ENCODE measurements at places on chromosomes 1 and 21.

DNA sequence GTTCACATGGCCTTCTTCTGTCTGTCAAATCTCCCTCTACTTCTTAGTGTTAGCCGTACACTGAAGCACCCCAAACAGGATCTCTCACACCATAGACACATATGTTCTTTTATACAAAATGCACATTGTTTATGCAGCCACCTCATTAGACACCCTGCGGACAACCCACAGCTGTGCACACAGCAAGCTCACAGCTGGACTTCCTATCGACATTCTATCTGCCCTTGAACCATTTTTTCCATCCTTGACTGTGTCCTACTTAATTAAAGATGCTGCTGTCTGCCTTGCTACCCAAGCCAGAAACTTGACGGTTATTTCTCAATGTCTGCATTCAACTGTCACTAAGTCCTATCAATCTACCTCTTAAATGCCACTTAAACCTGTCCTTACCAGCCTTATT, 3.2 kb upstream of the ZBTB21 start:
- no peak for DNase-seq

DNA sequence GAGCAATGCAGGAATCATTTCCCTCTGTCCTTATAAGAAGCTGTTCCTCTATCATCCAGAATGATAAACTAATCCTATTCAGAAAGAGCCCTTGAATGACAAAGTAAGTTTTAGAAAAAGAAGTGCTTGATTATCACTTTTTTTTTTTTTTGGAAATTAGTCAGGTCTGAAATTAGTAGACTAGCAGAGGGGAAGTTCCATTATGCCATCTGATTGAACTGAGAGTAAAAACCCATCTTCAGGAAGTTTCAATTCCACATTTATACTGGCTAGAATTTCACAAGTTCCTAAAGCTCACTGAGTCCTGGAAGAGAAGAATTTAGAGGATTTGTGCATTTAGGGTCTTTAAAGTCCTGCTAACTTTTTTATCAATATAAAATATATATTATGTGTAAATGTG, 128.8 kb upstream of the COA6 start:
- DNase-seq = no peak

GRCh38 chr21:35086357-35086756, 37.3 kb upstream of the RUNX1 start:
- peak; percentile 72 for DNase-seq

- DNase-seq = no peak
Observed at GRCh38 chr1:83958704-83959103, 40.2 kb downstream of the TTLL7 start.
